ENCODE measurements at places on chromosomes 7 and 10.

DNA sequence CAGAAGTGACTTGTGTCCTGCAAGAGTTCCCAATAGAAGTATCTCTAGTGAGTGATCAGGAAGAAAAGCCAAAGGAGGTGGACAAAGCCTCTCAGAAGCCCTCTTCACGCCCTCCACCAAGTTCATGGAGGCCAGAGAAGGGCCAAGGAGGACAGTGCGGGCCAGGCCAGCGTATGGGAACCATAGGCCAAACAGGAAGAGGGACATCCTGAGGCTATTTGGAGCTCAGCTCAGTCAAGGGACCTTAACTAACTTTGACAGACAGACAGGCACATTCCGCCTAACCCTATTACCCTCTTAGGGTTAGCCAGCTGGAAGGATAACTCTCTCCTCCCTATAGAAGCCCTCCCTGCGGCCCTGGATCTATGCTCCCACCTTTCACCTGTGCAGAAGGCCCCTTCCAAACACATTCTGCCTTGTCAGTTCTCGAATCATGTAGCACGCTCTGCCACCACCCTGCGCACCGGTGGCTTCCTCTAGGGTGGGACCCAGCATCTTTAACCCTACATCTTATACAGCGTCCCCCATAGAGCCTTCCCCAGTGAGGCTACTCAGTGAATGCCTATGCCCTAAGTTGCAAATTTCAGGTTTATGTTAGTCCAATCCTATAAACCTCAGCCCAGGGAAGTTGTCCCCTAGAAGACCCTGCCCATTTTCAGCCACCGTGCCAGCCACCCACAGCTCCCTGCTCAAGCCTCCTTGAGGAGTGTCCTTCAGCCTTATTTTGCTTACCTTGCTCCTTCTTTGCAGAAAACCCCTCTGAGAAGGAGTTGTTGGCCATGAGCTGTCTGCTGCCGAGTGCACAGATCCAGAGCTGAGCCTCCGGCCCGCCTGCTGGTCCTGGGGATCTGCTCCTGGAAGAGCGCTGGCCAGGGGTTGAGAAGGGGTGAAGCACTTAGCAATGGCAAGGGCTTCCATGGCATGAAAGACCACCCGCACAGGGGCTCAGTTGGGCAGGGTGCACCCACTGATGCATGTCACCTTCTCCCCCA, 36.9 kb downstream of the FRMPD2 start:
- DNase-seq, result no peak

GRCh38 chr10:110378006-110378405, 73.3 kb upstream of the SMNDC1 start:
- no peak for DNase-seq

GRCh38 chr7:3897430-3898372, 596.6 kb downstream of the SDK1 start:
- DNase-seq, result peak; percentile 45

DNA sequence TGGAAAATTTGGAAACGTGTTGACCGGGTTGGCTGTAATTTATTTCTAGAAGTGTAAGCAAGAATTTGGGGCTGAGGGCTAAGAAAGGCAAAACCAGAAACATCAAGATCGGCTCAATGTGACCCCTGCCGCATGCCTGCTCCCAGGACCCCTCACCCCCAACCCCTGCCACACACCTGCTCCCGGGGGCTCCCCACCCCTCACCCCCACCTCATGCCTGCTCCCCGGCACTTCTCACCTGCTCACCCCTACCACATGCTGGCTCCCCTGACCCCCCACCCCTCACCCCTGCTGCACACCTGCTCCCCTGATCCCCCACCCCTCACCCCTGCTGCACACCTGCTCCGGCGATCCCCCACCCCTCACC, 19.0 kb upstream of the CFAP46 start:
- DNase-seq, result no peak

DNA sequence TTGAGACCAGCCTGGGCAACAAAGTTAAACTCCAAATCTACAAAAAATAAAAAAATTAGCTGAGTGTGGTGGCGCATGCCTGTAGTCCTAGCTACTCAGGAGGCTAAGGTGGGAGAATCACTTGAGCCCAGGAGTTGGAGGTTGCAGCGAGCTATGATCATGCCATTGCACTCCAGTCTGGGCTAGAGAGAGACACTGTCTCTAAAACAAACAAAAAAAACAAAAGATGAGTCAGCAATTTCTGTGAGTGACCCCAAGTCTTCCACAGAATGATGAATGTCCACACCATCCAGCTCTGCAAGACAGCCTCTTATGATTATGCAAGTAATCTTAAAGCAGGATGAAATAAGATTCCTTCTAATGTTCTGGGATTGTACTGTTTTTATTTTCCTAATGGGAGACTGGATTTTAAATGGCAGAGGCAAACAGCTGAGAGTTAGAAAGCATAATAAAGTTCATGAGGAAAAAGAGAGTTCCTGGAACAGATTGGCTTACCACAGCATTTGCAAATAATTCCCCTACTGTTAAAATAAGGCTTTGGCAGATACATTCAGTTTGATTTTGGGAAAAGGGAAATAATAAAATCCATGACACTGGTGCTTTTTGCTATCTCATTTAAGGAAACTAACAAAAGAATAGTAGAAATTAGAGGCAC, 18.9 kb upstream of the PRKAR2B start:
- no peak for DNase-seq

DNA sequence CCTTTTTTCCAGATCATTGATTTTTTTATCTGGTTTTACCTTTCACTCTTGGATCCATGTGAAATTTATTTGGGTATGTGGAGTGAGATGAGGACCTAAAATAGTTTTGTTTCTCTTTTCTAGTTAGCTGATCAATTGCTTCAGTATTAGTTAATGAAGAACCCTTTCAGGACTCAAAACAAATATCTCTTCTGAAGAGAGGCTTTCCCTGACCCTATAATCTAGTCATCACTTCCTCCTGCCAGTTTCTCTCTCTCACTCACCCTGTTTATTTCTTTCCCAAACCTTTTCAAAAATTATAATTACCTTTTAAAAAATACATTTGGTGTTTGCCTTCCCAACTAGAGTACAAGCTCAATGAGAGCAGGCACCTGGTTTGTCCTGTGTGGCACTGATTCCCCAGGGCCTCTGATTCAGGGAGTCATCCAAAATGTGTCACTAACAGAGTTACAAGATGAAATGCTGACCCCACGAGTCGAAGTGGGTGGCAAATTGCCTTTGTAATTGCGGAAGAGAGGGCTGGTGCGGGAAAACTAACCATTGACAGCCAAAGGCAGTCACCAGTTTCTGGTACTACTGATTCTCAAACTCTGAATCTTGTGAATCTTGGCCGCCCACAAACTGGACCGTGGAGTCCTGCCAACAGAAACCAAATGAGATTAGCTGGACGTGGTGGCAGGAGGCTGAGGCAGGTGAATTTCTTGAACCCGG, 2.4 kb downstream of the TMEM140 start:
- no peak for DNase-seq

DNA sequence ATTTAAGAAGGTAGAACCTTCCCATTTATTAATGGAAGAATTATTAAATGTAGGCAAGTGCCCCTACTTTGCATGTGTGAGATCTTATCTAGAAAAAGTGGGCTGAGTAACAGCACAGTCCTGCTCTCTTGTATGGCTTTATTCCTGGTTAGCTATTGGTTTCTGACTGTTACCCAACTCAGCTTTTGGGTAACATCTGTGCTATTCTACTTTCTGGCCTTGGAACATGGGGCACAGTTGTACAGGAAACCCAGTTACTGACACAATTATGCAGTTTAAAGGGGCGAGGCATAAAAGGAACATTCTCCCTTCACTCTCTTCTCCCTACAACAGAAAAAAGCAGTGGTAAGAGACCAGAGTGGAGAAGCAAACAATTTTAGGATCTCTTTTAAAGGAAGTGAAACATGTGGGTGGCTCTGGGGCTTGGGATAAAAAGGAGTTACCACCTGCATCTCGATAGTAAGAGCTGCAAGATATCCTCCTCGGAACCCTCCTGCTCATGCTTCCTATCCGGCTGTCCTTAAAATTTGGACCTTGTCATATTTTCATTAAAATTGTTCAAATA, 16.0 kb downstream of the NUDT5 start:
- no peak for DNase-seq

DNA sequence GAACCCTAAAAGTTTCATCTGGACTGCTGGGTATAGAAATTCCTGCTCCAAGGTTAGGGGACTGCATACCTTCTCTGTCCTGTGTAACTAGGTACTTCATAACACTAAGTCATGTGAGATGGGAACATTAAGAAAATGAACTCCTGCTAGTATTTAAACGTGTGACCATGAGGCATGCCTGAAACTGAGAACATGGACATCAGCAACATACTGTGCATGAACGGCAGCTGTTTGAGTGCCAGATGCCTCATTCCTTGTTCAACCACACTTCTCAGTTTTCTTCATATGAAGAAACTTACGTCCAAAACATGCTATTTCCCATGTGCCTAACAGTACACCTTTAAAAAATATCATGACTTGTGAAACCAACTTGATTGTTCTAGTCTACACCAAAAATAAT, 88.5 kb downstream of the CREM start:
- DNase-seq, result no peak

DNA sequence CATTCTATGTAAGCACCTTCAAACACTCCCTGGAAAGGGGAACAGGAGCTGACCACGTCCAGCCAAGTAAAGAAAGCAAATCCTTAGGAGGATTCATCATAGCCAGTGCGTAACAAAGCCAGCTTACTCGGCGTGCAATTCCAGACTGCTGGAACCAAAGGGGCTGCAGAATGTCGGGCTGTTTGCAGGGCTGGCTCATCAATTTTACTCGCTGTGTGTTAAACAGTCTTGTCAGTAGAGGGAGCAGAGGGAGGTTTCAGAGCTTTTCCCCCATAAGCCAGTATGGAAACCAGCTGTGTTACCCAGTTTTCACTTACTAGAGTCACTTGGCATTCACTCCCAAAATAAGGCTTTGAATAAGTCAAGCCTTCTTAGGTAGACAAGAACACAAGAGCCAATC, 127.1 kb downstream of the KMT2E start:
- no peak for DNase-seq

GRCh38 chr7:26153823-26154783, 2.1 kb downstream of the NFE2L3 start:
- peak; percentile 13 for DNase-seq

- no peak for DNase-seq
Observed at GRCh38 chr10:97333351-97333600, 1.3 kb downstream of the FRAT2 start.

GRCh38 chr7:134174795-134175261, 47.7 kb downstream of the LRGUK start:
- DNase-seq, result no peak

DNA sequence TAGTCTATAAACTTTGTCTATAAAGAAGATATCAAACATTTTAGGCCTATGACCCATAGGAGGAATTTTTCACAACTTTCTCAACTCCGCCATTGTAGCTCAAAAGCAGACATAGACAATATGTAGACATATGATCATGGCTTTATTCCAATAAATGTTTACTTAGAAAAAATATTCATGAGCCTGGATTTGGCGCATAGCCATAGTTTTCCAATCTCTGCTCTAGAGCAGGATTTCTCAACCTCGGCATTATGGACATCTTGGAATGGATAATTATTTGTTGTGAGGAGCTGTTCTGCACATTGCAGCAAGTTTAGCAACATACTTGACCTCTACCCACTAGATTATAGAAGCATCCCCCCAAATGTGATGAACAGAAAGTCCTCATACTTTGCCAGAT, 532.6 kb downstream of the ANKRD7 start:
- no peak for DNase-seq

- no peak for DNase-seq
Observed at GRCh38 chr10:51607463-51607835, 91.9 kb downstream of the CSTF2T start.

DNA sequence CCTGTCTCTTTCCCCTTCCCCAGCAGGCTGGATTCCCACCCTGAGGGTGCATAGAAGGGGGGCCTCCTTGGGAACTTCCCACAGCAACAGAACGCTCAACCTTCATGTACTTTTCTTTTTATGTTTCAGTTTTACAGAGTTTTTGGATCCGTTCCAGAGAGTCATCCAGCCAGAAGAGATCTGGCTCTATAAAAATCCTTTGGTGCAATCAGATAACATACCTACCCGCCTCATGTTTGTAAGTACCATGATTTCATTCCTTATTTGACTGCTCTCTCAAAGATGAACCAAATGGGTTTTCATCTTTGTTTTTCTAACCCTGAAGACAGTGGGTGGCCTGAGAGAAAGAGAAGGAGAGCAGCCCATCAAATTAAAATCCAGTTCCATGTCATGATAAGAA, 46.7 kb downstream of the PLPP4 start:
- DNase-seq, result no peak

DNA sequence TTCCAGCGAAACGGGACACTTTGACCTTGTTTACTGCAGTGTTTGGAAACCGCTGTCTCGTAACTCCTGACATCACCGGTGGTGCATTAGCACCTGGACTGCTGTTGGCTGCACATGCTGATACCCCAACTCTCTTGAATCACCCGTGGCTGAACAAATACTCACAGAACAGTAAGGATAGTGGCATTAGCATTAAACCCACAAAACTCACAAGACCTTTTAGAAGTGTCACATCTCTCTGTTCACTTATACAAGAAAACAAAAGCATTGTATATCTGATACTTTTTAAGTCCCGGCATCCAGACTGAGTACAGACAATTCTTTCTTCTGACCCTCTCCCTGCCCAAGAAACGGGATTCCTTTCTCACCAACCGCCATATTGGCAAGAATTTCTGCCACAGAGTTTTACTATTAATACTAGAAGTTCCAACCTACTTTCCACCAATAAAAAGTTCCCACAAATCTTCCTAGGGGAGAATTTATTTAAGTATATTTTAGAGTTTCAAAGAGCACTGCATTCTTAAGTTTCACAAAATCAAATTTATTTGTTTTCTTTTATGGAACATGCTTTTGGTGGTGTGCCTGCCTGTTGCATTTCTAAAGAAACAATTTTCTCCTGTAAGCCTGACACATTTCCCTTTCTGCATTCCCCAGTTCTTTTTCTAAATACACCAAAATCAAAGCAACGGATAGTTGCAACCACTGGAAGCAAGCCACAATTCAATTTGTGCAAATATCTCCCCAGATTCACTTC, 208.4 kb upstream of the KLF14 start:
- no peak for DNase-seq

- DNase-seq, result no peak
Observed at GRCh38 chr10:94038024-94038423, 44.3 kb downstream of the PLCE1 start.

GRCh38 chr7:156177422-156178055, 365.3 kb upstream of the SHH start:
- DNase-seq, result no peak

GRCh38 chr10:110216942-110217661, 9.7 kb downstream of the MXI1 start:
- no peak for DNase-seq

- DNase-seq, result no peak
Observed at GRCh38 chr10:31620226-31621151, 301.5 kb downstream of the ZEB1 start.

- DNase-seq, result no peak
Observed at GRCh38 chr10:60733517-60733822, 44.8 kb upstream of the CDK1 start.

DNA sequence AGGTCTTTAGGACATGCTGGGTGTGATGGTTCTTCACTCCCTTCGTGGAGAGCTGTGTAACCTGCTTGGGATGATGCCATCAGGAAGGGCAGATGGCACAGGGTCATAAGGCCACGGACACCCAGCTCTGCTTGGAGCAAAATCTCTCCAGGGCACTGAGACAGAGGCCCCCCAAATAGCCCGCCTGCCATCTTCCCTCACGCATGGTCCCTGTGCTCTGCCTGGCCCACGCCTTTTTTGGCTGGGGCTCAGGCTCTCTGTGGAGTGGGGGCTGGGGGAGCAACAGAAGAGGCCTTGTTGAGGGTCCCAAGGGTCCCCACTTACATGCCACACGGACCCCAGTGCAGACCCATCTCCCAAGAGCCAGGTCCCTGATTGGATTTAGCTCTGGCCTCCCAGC, 93.3 kb upstream of the RET start:
- no peak for DNase-seq
